ENCODE measurements at places on chromosomes 13 and 19.

DNA sequence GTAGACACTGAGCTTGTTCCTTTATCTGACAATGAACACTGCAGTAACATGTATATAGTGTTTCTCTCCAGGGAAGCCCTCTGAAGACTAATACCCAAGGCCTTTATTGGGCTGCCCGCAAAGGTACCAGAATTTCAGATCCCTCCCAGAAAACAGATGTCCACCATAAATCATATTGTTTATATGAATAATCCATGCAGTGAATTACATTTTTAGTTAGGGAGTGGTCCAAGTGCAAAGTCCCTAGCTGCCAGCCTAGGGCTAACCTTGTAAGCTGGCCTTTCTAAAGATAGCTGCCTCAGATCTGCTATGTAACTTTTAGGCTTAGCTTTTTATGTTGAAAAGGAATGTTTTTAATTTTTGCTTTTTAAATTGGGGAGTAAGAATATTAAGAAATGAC lies 44.7 kb downstream of the TDRD3 start:
- no peak for DNase-seq

- DNase-seq = no peak
These were observed 82.0 kb downstream of the SIPA1L3 start for GRCh38 chr19:37988758-37989635.

DNA sequence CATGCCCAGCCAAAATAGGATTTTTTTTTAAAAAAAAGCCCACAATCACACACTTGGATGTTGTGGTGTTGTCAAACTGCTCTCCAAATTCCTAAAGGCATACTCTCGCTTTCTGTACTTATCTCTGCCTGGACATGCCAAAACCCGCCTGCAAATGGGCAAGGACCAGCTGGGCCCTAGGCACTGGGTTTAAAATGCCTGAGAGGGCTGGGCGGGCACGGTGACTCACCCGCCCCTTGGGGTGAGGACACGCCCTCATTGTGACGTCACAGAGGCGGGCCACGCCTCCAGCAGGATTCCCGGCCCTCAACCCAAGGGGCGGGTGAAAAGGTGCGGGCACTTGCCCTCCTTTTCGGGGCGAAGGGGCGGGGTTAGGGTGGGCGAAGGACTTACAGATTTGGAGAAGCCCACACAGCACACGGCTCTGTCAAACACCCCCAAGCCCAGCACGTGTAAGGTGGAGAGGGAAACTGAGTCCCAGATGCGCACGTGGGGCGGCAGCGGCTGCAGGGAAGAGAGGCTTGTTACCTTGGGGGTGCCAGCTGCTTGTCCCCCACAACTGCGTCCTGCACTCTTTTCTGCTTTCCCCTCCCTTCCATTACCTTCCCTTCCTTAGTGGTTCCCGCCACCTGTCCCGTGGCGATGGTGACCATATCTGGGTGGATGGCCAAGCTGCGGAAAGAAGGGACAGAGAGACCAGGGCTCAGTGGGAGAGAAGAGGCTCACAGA lies 6.6 kb downstream of the EML2 start:
- DNase-seq = peak; percentile 69

DNA sequence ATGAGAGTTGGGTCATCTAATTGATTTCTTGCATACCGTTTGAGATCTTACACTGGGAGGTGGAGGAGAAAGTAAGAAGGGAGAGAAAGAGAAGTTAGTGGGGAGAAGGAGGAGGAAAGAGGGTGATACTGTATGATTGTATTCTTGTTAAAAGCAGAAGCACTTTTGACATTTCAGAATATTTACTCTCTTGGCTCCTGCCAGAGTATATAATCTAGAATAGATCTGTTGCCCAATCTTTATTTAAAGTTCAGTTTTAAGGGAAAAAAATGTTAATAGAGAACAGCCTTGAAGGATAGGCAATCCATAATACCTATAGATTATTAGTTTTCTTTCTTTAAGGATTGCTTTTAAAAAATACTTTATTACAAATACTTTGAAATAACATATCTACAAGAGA lies 41.5 kb downstream of the PDS5B start:
- DNase-seq = no peak

- peak; percentile 5 for DNase-seq
These were observed 188.6 kb downstream of the NUFIP1 start for GRCh38 chr13:44800626-44801025.

GRCh38 chr13:68234274-68234673 lies 1004.1 kb upstream of the PCDH9 start:
- no peak for DNase-seq

GRCh38 chr19:38799104-38799503 lies 10.1 kb downstream of the LGALS7B start:
- DNase-seq = no peak

DNA sequence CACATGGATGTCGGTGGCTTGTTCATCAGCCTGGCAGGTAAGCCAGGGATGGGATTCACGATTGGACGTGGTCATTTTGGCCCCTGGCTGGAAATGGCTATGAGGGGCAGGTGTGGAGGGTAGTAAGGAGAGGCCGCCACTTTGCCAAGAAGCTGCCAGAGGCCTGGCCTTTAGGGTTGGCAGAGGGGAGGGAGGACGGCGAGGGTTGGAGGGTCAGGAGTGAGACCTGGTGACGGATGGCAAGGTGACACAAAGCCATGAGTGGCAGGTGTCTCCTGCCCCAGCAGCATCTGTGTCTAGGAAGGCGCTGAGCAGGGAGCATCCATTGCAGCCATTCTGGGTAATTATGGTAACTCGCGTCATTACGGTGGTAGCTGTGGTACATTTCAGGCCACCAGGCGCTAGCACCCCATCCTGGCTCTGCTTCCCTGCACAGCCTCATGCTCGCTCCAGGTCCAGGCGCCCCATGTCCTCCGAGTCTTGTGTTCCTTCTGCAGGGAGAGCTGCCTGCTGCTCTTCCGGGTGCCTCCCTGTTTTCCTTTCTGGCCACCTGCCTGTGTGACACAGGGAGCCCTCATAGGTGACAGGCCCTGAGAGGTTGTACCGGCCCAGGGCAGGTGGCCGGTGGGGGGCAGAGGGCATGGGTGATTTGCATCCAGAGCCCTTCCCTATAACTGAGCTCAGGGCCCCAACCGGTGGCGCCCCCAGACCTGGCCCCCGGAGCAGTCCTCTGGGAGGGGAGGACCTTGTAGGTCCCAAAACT lies 4.2 kb downstream of the SSBP4 start:
- DNase-seq = no peak

DNA sequence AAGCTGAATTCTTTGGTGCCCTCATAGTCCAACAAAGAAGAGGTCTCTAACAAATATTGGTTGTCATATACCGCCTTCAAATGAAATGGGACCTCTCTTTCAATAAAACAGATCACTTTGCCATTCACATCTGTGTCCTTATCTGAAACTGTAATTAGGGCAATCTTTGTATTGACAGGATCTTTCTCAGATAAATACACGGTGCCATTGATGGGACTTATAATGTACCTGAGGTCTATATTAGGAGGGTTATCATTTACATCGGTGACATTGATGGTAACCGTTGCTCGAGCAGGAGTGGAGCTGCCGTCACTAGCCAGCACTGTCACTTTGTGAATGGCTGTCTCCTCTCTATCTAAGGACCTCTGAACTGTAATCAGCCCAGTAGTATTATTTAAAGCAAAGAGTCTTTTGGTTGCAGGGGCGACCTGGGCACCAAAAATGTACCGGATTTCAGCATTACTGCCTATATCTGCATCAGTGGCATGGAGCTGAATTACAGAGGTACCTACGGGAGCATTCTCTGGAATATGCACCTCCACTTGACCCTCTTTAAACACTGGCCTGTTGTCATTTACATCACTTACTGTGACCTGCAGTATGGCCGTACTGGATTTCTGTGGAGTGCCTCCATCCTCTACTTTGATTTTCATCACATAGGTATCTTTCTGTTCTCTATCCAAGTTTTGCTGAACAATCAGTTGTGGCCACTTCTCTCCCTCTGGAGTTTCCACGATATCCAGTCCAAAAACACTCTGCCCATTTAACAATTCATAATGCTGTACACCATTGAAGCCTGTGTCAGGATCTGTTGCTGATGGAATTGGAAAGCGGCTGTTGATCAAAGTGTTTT lies 2.8 kb downstream of the PCDH9 start:
- no peak for DNase-seq

- no peak for DNase-seq
These were observed 87.6 kb upstream of the MBNL2 start for GRCh38 chr13:97134364-97135095.

GRCh38 chr19:10390652-10391286 lies 10.4 kb upstream of the TYK2 start:
- DNase-seq = no peak

DNA sequence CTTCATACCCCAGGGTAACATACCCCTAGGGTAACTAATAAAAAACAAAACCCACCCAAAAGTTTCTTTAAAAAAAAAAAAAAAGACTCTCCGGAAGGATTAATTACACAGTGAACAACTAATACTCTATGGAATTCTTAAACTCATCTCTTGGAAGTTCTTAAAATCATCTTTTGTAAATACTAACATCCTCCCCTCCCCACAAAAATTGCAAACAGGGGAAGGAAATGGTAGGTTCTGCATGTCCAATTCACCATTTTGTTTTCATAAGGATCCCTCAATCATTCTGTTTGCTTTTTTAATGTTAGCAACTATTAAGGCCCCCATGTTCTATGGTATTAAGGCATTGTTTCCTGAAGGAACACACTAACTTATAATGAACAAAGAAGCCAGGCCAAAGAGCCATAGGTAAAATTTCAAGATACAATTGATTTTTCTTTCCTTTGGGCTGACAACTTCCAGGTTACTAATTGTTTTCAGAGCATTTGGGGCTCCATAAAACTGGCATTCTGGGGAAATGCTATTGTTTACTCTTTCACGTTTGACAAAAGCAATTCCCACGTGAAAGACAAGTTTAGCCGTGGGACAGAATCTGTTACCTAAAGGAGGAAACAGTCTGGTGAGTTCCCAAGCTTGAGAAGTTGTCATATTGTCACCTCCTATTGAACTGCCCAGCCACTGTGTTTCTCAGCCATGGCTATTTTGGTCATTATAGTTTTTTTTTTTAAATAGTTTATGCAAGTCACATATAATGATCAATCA lies 107.0 kb downstream of the FLT1 start:
- DNase-seq = no peak

DNA sequence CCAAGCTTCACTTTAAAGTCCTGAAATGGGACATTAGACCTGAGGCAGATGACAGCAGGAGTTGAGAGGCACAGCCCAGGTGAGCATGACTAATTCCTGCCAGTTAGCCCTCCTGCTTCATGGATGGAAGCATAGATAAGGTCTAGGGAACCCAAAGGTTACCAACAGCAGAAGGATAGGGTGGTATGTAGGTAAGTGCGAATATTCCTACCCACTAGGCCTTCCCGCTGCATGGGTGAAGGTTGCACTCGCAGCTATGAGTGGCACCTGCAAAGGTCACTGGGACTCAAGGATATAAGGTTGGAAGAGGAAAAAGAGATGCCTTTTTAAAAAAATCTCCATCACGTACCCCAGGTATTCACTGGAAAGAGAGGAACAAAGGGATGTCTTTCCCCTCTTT lies 12.2 kb upstream of the MLLT1 start:
- DNase-seq = no peak

DNA sequence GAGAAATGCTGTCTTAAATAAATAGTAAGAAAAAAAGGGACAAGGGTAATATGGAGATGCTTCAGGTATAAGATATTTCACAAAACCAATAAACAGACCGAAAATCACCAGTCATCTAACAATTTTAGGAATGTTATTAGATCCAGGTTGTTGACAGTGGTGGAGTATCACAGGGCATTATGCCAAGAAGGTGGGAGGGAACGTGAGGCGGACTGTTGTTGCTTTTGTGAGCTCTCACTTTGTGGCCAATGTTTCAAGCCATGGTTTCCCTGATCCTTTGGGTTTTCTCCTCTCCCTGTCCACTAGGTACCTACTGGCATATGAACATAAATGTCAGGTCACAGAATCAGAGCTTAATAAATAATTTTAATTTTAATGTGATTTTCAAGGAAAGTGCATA lies 790.3 kb upstream of the SLITRK1 start:
- no peak for DNase-seq

- no peak for DNase-seq
These were observed 34.9 kb downstream of the HTR2A start for GRCh38 chr13:46861959-46862358.

DNA sequence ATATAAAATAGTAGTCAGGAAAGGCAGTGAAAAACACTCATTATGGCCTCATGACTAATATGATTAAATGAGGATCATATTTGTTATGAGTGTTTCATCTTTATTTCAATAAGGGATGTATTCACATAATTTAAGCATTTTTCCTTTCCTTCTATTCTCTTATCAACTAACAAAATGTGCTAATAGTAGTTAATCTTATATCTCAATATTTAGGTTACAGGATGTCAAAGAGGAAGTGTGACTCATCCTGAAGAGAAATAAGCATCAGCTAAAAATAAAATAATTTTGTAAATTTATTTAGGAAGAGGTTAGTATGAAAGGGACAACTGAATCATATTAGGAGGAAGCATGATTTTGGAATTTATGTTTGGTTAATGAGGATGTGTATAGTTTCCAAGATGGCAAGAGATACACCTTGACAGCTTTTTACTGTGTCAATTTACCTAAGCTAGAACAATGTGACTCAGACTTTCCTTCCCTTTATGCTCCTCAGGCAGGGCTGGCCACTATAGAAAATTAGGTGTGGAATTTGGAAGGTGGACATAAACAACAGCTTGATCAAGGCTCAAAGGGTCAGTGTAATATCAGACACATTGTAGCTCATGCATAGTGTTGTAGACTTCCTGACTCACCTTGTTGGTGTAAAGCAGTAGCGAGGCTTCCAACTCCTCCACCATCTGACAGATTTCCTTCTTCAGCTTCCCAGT lies 172.7 kb downstream of the SLITRK1 start:
- no peak for DNase-seq

- no peak for DNase-seq
These were observed 275.9 kb downstream of the ZNF536 start for GRCh38 chr19:30647891-30648720.

DNA sequence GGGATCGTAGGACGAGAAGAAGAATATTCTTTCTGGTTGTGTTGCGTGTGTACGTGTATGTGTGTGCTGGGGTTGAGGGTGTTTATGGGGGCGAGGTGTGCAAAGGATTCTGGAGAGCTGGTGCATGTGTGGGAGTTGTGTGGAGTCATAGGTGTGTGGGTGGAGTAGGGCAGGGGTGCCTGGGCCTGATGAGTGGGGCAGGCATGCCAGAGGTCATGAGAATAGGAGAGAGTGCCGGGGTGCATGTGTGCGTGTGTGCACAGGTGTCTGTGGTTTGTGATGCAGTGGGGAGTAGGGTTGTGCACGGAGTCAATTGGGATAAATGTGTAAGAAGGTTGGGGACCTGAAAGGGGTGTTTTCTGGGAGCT lies 649 bp downstream of the TMEM91 start:
- no peak for DNase-seq

GRCh38 chr19:54230031-54230430 lies 7.2 kb upstream of the LILRB3 start:
- DNase-seq = no peak

- no peak for DNase-seq
These were observed 102.3 kb upstream of the DOCK9 start for GRCh38 chr13:99080131-99080530.

DNA sequence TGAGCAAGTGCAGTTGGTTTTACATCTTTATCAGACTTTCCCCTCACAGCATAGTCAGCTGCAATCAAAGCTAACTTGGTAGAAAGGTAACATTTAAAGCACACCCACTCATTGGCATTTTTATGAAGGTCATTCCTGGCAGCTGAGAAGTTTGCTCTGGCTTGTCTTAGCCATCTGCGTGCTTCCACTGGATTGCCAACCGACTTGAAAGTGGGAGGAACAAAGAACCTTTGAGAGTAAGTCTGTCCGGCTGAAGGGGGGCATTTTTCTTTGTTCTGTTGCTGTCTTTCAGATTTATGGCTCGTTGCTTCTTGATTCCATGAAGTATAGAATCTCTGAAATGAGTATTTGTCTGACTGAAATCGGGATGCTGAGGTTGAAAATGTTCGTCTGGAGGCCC lies 103.1 kb downstream of the SACS start:
- no peak for DNase-seq

GRCh38 chr13:105960326-105960725 lies 575.1 kb downstream of the EFNB2 start:
- no peak for DNase-seq

Measured in NCI-H187 (cell line).